ENCODE measurements at places on chromosomes 4 and X.

- DNase-seq: no peak
These were observed 8.6 kb upstream of the CPLX1 start for GRCh38 chr4:834368-835147.

DNA sequence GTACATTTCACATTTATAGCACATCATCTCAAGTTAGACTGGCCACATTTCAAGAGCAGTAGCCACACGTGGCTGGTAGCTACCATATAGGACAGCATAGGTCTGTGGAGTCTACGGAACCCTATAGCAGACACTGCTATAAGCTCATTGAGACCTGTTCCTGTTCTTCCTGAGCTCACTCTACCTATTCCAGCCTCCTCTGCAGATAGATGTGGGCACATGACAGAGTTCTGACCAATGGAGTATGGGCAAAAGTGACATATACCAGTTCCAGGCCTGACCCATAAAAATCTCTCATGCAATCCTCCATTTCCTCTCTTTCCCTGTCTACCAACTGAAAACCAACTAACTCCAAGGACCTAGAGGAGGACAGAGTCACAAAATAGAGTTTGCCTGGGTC, 3.5 kb upstream of the HDAC6 start:
- no peak for DNase-seq

DNA sequence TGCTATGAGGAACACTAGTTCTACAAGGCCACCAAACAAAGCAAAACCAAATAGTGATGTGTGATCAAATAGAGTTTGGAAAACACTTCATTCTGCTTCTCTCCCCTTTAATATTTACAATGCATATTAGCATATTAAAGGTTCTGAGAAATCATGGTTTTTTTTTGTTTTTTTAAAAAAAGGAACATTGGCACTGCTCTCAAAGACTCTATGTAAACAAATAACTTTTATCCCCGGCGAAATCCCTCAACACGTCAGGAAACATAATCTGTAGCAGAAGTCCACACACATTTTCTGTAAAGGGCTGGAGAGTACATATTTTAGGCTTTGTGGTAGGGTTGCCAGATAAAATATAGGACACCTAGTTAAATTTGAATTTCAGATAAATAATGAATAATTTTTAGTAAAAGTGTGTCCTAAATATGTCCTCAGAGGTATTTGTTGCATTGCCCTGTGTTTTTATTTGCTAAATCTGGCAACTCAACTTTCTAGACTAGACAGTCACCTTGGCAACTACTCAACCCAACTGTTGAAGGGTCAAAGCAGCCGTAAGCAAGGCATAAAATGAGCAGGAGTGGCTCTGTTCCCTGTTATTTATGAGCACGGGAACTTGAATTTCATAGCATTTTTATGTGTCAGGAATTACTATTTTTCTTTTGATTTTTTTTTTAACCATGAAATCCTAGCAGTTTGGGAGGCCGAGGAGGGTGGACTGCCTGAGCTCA, 8.6 kb downstream of the SPATA4 start:
- DNase-seq: no peak

DNA sequence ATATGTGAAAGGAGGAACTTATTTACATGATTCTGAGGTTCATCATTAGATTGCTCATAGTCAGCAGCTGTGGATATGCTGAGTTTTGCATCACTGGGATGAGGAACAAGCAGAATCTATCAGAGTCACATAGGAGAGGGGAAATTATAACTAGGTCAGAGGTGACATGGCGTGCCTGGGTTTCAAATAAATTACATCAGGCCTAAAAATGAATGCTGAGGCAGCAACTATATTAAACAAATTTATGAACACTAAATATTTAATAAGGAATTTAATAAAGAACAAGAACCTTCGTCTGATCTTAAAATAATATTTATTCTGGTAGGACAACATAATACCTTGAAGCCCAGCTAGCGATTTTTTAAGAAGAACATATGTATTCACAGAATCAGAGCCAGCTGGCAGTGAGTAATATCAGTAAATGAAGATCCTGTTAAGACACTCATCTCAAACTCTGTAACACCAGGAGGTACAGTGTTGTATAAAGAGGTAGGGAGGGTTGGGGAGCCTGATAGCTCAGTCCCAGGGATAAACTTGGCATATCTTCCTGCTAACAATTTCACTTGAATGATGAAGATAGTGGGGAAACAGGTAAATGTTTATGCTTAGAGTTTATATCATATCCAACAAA, 60.9 kb upstream of the HS3ST1 start:
- no peak for DNase-seq

DNA sequence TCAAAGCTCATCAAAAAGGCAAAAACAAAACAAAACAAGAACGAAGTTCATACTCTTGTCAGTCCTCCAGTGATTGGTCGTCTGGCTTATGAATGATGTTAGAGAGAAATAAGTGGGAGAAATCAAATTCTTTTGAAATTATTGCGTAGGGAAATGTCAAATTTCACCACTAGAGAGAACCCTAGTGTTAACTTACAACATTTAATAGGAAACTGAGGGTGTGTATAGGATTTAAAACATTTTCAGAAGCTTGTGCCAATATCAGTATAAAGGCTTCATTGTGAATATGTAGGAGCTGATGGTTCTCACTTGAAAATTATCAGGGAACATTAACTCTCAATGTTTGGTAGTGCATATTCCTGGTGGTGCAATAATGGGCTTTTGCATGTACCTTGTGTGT, 17.4 kb downstream of the ADH6 start:
- DNase-seq: no peak

- DNase-seq: no peak
These were observed 1.9 kb upstream of the RGS12 start for GRCh38 chr4:3290889-3291321.

DNA sequence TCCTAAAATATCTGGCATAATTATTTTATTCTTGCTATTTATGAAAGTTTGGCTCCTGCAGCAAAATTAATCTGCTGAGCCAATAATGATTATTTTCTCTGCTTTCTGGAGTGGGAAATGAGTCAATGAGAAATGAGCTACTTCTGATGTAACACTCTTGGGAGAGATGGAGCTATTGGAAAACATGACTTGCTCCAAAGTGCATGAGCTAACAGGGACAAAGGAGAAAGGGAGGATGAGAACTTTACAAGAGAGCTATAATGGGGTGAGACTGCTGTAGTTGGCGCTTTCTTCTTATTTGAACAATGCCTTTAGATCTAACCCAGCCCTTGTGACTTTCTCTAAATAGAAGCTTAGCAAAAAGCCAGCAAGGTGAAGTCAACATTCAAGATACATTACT, 615.1 kb downstream of the ANKRD50 start:
- DNase-seq: no peak

GRCh38 chr4:139243448-139244365, 36.3 kb downstream of the MGARP start:
- no peak for DNase-seq

DNA sequence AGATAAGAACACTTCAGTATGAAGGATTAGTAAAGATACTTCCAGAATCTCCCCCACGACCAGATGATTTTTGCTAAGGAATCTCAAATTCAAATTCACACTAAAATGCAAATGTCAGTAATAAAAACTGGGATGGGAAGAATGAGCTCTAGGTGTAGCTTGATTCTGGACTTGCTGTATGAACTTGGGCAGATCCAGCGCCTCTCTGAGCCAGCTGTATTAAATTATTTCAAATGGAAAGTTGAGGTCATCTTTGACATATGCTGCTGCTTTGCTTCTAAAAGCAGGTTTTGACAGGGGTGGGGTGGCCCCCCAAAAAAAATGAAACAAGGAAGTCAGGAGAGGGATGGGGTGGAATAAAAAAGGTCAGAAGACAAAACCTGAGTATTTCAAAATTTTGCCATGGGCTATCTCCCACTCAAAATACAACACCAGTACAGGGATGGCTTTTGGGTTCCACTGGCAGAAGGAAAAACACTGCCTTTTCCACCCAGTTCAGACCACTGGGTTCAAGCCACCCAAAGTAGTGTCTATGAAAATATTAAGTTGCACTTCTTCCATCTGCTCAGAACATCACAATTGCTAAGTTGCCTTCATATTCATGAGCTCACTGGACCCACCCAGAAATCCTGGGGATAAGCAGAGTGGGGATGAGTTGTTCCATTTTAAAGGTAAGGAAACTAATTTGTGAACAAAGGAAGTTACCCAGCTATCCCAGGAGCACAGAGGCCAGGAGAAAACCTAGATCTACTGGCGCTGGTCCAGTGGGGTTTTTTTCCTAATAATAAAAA, 47.7 kb downstream of the ARHGEF9 start:
- no peak for DNase-seq

DNA sequence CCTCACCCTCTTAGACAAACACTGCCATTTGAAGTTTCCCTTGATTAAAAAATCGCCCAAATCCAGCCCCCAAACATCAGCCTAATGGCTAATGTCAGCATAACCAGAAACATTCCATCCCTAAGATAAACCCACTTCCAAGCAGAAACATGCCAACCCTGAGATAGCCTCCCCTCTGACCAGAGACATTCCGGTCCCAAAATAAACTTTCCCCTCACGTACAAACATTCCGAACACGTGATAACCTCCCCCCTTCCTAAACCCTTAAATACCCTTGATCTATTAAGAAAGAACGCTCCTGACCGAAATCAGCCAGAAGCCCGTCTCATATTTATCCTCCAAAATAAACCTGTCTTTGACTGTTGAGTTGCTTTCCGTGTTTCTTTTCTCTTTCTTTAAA, 237.2 kb downstream of the ASMT start:
- DNase-seq: no peak

DNA sequence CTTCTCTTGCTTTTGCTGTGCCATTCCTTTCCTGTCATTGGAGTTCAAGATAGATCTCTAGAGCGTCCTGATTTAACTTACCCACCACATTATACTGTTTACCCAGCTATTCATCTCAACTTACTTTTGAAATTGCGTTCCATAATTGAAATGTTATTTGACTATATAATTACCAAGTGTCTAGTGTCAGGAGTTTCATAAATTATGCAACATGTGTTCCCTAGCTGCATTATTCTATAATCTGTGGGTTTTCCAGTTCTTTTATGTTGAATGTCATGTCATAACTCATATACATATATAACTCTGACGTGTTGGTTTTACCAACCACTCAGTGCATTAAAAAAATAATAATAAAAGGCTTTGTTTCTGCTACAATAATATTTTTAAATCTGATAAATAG, 285.9 kb upstream of the ARSJ start:
- no peak for DNase-seq

DNA sequence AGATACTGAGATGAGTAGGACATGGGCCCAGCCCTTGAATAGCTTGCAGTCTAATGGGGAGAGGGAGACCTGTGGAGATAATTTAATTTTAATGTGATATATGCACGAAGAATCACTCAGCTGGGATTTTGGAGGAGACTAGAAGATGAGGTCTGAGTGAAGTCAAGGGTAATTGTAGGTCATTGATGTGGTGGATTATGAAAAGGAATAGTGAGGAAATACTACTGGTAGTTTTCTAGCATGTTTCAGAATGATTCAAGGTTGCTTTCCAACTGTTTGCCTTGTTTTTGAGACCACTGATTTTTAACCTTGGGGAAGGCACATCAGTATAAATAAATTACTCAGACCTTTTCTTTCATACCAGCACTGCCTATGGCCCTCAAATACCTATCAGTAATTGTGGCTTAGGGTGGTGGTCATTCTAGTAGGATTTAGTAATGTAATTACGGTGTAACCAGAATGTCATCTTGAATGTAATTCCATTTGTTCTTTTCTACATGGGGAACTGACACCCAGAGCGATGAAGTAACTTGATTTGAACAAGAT, 25.6 kb downstream of the PTTG2 start:
- no peak for DNase-seq

DNA sequence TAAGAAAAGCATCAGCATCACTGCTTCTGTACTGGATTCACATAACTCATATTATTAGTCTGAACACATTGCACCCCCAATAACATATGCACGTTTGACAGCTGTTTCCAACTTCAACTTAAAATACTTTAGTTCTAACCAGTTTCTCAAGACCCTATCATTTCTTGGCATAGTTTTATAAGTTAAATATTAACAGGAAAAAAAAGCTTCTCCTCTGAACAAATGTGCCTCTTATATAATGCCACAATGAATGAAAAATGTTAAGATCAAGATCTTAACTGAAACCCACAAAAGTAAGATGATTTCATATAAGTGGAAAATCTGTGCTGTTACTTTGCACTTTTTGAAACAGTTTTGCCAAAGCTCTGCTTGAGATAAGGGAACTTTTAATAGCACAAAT, 652.8 kb upstream of the FAM241A start:
- DNase-seq: no peak

GRCh38 chr4:48604041-48604440, 114.0 kb downstream of the ZAR1 start:
- DNase-seq: no peak

DNA sequence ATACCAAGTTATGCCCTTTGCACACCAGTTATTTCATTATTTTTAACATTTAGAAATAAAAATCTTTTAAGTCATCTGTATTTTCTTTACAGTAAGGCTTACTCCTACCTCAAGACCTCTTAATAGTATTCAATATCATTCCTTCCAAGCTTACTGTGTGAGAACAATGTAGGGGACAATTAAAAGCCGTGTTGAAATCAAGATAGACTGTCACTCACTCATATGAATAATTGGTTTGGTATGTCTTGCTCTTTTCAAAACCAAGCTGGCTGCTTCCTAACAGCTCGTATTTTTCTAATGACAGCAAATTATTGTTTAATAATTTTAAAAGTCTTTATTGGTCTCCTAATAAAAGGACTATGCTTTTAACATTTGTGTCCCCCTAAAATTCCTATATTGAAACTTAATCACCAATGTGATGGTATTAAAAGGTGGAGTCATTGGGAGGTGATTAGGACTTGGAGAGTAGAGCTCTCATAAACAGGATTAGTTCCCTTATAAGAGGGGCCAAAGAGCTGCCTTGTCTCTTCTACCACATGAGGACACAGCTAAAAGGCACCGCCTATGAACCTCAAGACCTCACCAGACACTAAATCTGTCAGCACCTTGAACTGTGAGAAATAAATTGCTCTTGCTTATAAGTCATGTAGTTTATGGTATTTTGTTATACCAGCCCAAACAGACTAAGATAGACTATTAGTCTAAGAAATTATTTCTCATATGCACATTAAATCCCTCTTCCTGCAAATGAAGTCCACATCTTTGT, 4.1 kb downstream of the ABCB7 start:
- no peak for DNase-seq

- DNase-seq: no peak
These were observed 12.4 kb upstream of the PIN4 start for GRCh38 chrX:72169008-72169728.

- no peak for DNase-seq
These were observed 2.4 kb upstream of the RAB40AL start for GRCh38 chrX:102934624-102935023.
